Muscle of leg (tissue), 16 donors: ENCODE measurements at places on chromosomes 2 and 18. TPM values are rescaled to one million over a fixed set of nuclear protein-coding genes. Genes with fewer than 3 reads are reported as not detected.

The NETO1 gene
- total RNA-seq = 0.09 TPM

The SPAG16 gene
- total RNA-seq = 29.0 TPM

The ST8SIA3 gene
- 0.09 TPM for total RNA-seq

The SH2D6 gene
- 0.13 TPM for total RNA-seq

The PLEKHB2 gene
- 22.3 TPM for total RNA-seq

The REG3G gene
- not detected for total RNA-seq

The VWA3B gene
- 0.13 TPM for total RNA-seq

The PLGLB2 gene
- total RNA-seq = 0.80 TPM

The ASB18 gene
- 4.7 TPM for total RNA-seq

The MTERF4 gene
- total RNA-seq = 28.6 TPM

The KIF1A gene
- 7.3 TPM for total RNA-seq

The COLEC12 gene
- 65.5 TPM for total RNA-seq
